PC-9 (cell line): ENCODE measurements at places on chromosomes 3 and 15.

- no peak for DNase-seq
Measured at GRCh38 chr3:37921025-37921424, 59.3 kb downstream of the CTDSPL start.

GRCh38 chr15:95715906-95716656 is 614.4 kb upstream of the NR2F2 start:
- DNase-seq, result no peak

- DNase-seq, result no peak
Measured at GRCh38 chr15:95944193-95944592, 386.3 kb upstream of the NR2F2 start.

DNA sequence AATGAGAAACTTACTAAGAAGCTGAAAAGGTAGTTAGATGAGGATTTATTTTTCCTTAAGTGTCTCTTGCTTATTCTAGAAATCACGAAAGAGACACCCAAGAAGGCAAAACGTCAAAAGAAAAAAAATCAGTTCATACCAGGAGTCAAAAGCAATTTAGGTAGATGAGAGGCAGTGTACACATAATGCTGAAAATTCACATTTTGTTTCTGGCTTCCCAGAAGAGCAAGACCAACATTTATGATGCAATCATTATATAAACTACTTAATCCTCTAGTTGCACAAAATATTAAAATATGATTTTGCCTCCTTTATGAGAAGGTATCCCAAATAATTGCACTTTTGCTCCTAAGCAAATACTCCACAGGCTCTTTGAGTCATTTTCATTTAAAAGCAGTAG is 228.0 kb downstream of the FMN1 start:
- DNase-seq, result no peak

GRCh38 chr3:139689122-139689521 is 11.3 kb upstream of the NMNAT3 start:
- no peak for DNase-seq

- DNase-seq, result peak; percentile 77
Measured at GRCh38 chr3:27500035-27500434, 15.9 kb upstream of the SLC4A7 start.

- DNase-seq, result no peak
Measured at GRCh38 chr3:622314-622713, 425.8 kb downstream of the CHL1 start.

GRCh38 chr3:181824961-181825360 is 113.2 kb downstream of the SOX2 start:
- no peak for DNase-seq

DNA sequence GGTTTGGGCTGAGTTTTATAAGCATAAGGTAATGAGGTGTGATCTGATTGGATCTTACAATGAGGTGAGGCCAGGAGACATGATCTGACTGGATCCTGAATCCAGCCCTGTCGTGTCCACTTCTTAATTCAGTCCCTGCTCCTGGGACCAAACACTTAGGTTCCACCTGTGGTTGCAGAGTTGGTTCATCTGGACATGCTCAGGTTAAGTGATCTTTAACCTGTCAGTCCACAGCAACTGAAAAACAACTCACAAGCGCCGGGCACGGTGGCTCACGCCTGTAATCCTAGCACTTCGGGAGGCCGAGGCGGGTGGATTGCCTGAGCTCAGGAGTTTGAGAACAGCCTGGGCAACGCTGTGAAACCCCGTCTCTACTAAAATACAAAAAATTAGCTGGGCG is 679.3 kb upstream of the ALCAM start:
- DNase-seq, result no peak

GRCh38 chr3:98004721-98005120 is 30.4 kb downstream of the GABRR3 start:
- no peak for DNase-seq

- no peak for DNase-seq
Measured at GRCh38 chr15:62779899-62780298, 262.6 kb upstream of the TPM1 start.

GRCh38 chr15:72751751-72752455 is 31.7 kb downstream of the ADPGK start:
- DNase-seq, result no peak

DNA sequence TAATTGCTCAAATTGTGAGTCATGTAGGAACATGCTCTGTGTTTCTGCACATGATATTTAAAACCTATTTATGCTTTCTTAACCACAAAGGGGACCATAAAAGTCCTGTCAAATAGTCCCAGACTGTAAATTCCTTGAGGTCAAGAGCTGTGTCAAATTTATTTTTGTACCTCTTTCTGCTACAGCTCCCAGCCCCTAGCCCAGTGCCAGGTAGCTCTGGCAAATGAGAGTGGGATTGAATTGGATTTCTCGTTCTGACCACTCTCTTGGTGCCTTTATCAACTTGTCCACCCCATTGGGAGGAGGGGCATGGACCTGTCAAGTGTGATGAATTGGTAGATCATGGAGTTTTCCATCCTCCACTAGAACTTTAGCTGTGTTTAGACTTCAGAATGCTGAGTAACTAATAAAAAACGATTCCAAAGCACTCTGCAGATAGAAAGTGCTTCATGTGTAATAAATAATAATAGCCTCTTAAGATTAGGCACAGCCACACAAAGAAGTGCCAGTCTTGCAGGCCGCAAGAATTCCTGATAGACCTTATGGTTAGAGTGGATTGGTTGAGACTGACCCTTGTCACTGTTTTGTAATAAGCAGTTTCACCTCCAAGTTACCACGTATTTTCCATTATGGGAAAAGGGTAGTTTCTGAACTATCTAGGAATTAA is 120.4 kb downstream of the LPP start:
- no peak for DNase-seq

DNA sequence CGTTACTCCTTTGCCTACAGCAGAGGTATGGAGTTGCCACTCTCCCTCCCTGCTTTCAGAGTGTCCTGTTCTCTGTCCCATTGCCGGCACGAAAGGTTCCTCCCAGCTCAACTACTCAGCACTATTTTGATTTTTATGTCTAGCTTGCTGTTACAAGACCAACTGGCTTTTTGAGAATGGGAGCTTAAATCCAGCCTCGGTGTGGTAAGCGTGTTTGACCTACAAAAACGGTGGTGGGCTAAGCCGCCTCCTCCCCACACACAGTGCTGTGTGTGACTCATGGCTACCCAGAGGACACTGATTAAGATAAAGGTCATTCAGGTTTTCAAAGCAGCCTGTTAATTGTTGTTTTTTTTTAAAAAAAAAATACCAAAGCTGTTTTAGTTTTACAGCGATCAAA is 64.5 kb downstream of the LRTM1 start:
- DNase-seq, result no peak

GRCh38 chr15:89999676-90000185 is 1.4 kb upstream of the ZNF710 start:
- no peak for DNase-seq

GRCh38 chr3:58025837-58026569 is 17.8 kb downstream of the FLNB start:
- DNase-seq, result peak; percentile 51

DNA sequence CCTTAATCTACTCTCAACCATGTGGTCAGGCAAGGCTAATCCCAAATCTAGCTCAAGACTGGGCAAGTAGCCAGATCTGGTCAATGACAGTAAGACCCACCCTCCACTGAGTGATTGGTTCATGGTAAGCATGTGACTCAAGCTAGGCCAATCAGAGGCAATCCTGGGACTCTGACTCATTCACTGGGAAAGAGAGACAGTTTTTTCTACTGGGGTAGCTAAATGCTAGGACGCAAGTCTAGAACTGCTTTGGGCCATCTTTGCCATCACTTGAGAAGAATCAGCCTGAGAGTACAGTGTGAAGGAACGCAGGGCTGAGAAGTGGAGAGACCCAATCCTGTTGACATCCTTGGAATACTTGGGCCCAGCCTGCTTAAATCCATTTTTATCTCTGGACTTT is 9.4 kb upstream of the RAD18 start:
- DNase-seq, result no peak

- DNase-seq, result peak; percentile 79
Measured at GRCh38 chr15:74375303-74375693, 7.9 kb upstream of the CYP11A1 start.

DNA sequence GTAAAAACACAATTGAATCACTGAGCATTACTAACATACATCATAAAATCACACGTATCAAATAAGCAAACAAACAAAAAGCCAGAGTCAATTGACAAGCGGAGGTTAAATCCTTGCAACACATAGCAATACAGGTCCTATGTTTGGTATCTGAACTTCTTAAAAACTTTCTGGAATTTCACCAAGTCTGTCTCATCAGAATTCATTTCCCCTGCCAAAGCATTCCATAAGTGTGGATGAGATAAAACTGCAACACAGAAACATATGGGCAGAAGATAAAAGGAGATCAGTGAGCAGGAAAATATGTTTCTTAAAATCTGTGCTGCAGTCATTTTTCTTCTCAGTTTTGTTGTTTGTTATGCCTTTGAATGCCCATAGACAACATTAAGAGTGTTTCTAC is 1155.5 kb downstream of the TBL1XR1 start:
- no peak for DNase-seq

- DNase-seq, result peak; percentile 36
Measured at GRCh38 chr15:67109141-67110034, 44.0 kb downstream of the SMAD3 start.

- DNase-seq, result peak; percentile 75
Measured at GRCh38 chr3:187952849-187953248, 201.1 kb upstream of the LPP start.

DNA sequence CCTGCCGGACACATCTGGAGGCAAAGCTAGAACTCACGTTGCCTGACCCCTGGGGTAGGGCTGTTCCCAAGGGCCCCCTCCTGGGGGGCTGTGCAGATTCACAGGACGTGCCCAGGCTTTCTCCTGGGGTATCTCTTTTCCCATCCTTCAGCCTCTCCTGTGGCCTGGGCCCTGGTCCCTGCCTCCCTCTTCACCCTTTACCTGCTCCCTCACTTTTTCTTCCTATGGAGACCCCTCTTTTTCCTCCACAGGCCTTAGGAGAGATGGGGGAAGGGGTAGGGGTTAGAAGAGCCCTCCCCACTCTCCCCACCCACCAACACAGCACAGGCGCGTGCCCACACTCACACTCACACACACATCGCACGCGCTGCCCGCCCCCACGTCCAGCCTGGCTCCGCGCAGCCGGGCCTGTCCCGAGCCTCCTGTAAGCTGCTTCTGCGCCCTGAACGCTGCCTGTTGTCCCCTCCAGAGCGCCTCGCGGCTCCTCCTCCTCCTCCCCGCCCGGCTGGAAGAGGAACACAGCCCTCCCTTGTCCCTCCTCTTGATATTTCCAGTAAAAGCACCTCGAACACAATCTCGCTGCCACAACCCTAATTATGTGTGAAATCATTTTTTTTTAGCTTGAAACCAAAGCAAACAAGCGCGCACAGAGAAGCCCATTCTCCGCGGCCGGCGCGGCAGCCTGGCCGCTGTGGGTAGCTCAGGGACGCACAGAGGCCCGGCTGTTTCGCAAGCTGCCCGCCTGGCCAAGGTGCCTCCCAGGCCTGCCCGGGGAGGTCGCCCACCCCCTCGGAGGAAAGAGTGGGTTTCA is 33.9 kb upstream of the ACAN start:
- no peak for DNase-seq

- no peak for DNase-seq
Measured at GRCh38 chr15:62124973-62125303, 40.1 kb downstream of the C2CD4B start.

DNA sequence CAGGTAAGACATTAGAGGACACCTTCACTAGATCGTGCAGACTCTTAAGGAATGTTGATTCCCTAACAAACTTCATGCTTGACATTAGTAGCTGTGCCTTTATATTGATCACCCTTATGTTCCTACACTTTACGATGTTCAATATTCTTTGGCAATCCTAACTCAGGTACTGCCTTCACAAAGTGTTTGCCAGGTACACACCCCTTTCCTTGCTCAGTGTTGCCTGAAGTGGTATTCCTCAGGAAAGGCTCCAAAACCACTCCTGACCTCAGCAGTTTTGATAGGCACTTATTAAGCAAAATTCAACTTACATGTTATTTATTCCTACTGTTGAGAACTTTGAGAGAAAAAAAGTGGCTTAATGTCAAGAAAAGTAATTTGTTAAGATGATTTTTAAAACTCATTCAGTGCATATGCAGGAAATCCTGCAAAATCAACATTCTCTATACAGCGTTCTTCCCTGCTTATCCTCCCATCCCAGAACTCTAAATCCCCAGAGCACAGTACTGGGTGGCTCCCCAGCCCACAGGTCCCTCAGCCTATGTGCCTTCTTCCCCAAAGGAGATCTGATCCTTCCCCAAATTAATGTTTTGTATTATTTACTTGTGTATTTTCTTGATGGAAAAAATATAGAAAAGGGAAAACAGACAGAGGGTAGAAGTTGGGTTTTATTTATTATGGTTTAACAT is 260.7 kb downstream of the MECOM start:
- DNase-seq, result no peak

GRCh38 chr3:25433868-25434267 is 5.8 kb downstream of the RARB start:
- DNase-seq, result no peak

DNA sequence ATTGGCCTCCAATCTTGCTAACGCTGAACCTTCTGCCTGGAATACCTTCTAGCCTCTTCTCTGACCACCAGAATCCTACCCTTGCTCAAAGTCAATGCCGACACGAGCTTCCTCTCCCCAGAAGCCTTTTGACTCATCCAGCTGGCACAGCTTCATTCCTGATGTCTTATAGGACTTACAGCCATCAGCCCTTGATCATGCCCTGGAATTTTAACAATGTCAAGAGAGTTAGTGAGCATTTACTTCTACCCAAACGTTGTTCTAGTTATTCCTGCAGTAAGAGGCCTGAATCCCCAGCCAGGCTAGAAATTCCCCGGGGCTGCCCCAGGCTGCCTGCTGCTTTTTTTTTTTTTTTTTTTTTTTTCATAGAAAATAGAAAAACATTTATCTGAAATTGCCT is 3.9 kb downstream of the CYP1A2 start:
- DNase-seq, result peak; percentile 82

- no peak for DNase-seq
Measured at GRCh38 chr3:151398895-151399294, 14.3 kb upstream of the P2RY12 start.

GRCh38 chr3:45906681-45907407 is 20.5 kb downstream of the CCR9 start:
- DNase-seq, result no peak

DNA sequence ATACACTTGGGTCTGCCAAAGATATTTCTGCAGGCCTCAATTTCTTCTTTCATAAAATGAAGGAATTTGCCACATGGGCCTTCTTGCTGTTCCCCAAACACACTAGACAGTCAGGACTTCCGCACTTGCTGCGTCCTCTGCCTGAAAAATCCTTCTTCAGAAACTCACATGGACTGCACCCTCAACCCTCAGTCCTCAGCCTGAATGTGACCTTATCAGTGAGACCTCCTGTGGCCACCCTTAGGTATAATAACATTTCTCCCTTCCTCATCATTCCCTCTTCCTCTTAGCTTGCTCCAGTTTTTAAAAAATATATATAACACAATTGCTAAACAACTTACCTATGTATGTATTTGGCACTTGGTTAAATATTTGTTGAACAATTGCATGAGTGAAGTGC is 257.5 kb downstream of the MFSD1 start:
- no peak for DNase-seq

- DNase-seq, result no peak
Measured at GRCh38 chr15:63402498-63403253, 21.0 kb upstream of the CA12 start.

DNA sequence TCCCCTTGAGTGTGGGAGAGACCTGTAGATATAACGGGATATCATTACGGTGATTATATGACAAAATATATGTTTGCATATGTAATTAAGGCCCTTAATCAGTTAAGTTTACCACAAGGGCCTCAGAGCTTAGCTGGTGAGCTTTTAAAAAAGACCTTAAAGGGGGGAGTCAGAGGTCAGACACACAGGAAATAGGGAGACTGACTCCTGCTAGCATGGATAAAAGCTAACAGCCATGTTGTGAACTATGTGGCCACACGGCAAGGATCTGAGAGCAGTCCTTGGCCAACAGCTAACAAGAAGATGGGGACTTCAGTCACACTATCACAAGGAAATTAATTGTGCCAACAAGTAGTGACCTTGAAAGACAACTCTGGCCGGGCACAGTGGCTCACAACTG is 3.1 kb downstream of the STAG1 start:
- DNase-seq, result no peak
